Activated CD4-positive, alpha-beta memory T cell treated with anti-CD3 and anti-CD28 coated beads, Interleukin-2, amount 10 ng/mL, durations not matched to agents 7 days and 5 days (primary cell): ENCODE measurements at places on chromosomes 6 and 20. TPM values are rescaled to one million over a fixed set of nuclear protein-coding genes. Genes with fewer than 3 reads are reported as not detected.

DNA sequence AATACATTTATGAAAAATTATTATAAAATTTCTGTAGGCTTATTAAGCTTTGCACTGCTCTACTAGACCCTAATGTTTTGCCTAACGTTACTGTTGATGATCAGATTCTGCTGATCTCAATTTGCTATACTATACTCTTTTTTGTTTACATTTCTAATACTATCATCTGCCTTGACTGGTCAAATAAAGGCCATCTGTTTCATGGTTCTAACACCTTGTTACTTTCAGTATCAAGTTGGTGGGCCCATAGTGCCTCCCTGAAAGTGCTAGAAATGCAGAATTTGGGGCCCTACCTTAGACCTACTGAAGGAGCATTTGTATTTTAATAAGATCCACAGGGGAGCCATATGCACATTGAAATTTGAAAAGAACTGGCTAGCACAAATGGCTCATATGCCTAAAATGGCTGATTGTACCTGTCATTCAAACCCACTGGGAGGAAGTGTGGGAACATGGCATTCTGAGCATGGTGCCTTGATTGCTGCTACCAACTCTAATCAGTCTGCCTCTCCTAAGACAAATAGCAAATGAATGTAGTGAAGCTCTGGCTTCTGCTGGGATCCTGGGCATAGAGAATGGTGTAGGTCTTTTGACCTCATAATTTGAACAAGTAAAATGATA lies 199.1 kb upstream of the BTBD3 start:
- no peaks in the 10 kb centered on the region for H3K36me3 ChIP-seq
- H3K4me1 ChIP-seq = no peaks in the 10 kb centered on the region
- no peaks in the 10 kb centered on the region for H3K27me3 ChIP-seq
- no peak for DNase-seq

Gene CD109
- 13.6 TPM for total RNA-seq

- peak overlapping the region; percentile 78 for H3K27ac ChIP-seq
- H3K36me3 ChIP-seq = peaks cover 2% of the 10 kb centered on the region
- H3K4me1 ChIP-seq = peaks cover 10% of the 10 kb centered on the region
- H3K4me3 ChIP-seq = peak overlapping the region; percentile 65
- no peak for DNase-seq
- peaks cover 19% of the 10 kb centered on the region for H3K27me3 ChIP-seq
Observed at GRCh38 chr6:168035661-168036545, 38.4 kb downstream of the KIF25 start.

DNA sequence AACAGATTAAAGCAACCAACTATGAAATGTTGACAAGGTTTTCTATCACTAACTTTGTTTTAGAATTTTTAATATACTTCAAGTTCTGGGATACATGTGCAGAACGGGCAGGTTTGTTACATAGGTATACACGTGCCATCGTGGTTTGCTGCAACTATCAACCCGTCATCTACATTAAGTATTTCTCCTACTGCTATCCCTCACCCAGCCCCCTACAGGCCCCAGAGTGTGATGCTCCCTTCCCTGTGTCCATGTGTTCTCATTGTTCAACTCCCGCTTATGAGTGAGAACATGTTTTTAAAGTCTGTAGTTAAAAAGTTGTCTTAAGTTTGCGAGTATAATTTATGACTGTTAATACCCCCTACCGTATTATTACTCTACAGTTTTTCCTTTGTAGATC lies 844.3 kb upstream of the MANEA start:
- H3K27me3 ChIP-seq = no peaks in the 10 kb centered on the region
- no peak overlapping the region for H3K27ac ChIP-seq
- H3K4me1 ChIP-seq = no peaks in the 10 kb centered on the region

- DNase-seq = no peak
- H3K4me3 ChIP-seq = no peak overlapping the region
- H3K4me1 ChIP-seq = peaks cover 6% of the 10 kb centered on the region
- no peaks in the 10 kb centered on the region for H3K36me3 ChIP-seq
Observed at GRCh38 chr6:31058128-31058894, 48.0 kb downstream of the MUC22 start.

DNA sequence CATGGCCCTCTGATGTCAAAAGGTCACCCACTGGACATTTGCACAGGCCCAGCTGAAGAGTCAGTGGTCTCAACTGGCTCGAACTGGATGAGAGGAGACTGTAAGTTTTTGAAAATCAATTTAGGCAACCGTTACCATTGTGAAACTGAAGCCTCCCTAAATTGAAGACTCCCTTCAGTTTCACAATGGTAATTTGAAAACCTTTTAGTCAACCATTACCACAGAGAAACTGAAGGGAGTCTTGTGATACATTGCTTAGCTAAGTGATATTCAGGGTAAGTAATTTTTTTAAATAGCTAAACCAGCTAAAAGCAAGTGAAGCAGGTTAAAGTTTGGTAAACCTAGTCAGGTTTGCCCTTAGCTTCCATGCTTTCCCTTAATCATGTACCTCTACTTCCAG lies 197.3 kb upstream of the NT5E start:
- no peak overlapping the region for H3K27ac ChIP-seq
- no peaks in the 10 kb centered on the region for H3K36me3 ChIP-seq
- H3K4me3 ChIP-seq = no peak overlapping the region
- H3K27me3 ChIP-seq = no peaks in the 10 kb centered on the region
- DNase-seq = no peak
- H3K4me1 ChIP-seq = no peaks in the 10 kb centered on the region

Gene ANGPT4
- total RNA-seq = not detected

GRCh38 chr6:82257088-82257774 lies 9.7 kb upstream of the IBTK start:
- H3K4me1 ChIP-seq = no peaks in the 10 kb centered on the region
- DNase-seq = no peak
- no peak overlapping the region for H3K4me3 ChIP-seq
- no peaks in the 10 kb centered on the region for H3K36me3 ChIP-seq
- peaks cover 2% of the 10 kb centered on the region for H3K27me3 ChIP-seq

Gene NKAPL
- total RNA-seq = not detected

DNA sequence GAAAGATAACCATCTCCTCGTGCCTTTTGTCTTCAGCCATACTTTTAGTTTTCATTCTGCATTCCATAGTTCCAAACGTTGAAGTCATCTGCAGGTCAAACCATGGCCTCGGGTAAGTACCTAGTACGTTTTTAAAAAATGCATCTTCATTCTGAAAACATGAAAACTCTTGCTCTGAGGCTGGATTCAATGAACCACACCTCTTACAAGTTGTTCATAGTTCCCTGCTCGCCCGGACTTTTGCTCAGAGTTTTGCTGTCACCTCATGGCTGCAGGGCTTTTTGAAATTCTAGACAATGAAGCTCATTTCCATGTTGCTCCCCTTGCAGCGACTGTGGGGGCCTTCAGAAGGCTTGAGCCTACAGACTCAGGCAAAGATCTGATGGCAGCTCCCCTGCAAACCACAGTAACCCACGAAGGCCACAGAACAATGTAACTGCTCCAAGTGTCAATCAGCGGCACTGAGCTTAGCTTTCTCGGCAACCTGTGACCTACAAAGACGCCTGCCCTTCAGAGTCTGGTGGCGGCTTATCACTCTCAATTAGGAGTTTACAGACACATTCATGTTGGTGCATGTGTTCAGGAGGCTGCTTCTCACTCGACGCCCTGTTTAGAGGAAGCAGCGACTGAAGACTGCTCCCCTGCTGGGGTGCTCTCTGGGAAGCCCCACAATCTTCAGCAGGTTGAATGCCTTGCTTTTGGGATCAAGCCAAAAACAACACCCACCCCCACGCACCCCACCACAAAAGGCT lies 61.2 kb downstream of the FOXC1 start:
- H3K27me3 ChIP-seq = no peaks in the 10 kb centered on the region
- no peak overlapping the region for H3K4me3 ChIP-seq
- no peak overlapping the region for H3K27ac ChIP-seq

Gene SIM1
- 0.08 TPM for total RNA-seq

Gene EYA2
- 0.28 TPM for total RNA-seq

Gene BPIFB2
- total RNA-seq = not detected

Gene XKR7
- not detected for total RNA-seq

DNA sequence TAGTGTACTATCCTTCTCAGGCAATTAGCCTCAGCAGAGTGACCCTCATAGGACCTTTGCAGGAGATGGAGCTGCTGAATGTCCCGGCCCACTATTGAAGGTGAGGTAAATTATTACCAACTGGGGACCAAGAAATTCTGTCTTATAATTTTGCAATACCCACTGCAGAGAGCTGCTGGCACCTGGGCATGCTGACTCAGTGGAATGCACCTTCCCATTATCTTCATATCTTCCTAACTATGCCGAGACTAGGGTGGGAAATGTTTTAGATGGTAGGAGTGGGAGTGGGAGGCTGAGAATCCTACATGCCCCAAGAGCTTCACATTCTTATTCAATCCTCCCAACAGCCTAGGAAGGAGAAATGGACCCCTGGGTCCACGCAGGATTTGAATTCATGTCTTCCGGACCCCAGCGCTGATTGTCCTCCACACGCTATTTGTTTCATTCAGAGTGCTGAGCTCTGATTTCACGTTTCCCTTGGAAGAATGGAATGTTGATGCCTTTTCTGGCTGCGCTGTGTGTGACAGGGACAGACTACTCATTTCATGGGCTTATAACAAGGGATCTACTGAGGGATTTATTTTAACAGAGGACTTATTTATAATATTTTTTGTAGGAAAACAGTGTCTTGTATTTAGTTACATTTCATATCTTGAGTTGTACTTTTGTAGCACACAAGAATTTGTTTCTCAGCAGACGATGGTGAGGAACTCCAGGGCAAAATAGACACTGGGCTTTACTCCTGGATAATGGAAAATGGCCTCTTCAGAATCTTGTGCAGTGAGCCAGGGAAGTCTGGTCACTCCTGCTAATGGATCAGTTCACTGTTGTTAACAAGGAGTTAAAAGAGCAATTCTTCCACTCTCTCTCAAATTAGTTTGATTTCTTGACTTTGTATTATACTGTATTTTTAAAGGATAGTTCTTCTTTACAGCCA lies 66.4 kb downstream of the FYN start:
- peaks cover 87% of the 10 kb centered on the region for H3K4me1 ChIP-seq
- DNase-seq = no peak
- H3K4me3 ChIP-seq = no peak overlapping the region
- peaks cover 22% of the 10 kb centered on the region for H3K36me3 ChIP-seq
- peak overlapping the region; percentile 86 for H3K27ac ChIP-seq

DNA sequence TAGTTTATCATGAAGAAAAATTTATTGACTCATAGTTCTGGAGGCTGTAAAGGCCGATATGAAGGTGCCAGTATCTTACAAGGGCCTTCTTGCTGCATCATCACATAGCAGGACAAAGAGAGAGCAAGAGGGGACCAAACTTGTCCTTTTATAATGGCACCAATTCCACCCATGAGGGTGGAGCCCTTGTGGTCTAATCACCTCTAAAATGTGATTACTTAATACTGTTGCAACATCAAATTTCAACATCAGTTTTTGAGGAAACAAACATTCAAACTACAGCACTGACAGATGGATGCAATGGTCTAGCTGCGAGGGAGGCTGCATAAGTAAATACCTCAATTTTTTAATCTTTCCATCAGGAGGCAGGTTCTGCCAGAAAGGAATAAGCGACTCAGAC lies 76.7 kb upstream of the LAMA2 start:
- peaks cover 1% of the 10 kb centered on the region for H3K27me3 ChIP-seq
- H3K4me3 ChIP-seq = no peak overlapping the region
- H3K27ac ChIP-seq = no peak overlapping the region
- no peak for DNase-seq

- DNase-seq = no peak
- H3K27ac ChIP-seq = no peak overlapping the region
- no peak overlapping the region for H3K4me3 ChIP-seq
- H3K36me3 ChIP-seq = no peaks in the 10 kb centered on the region
- H3K27me3 ChIP-seq = no peaks in the 10 kb centered on the region
Observed at GRCh38 chr6:102064142-102064541, 670.6 kb downstream of the GRIK2 start.

Gene ENPP1
- total RNA-seq = 0.53 TPM

DNA sequence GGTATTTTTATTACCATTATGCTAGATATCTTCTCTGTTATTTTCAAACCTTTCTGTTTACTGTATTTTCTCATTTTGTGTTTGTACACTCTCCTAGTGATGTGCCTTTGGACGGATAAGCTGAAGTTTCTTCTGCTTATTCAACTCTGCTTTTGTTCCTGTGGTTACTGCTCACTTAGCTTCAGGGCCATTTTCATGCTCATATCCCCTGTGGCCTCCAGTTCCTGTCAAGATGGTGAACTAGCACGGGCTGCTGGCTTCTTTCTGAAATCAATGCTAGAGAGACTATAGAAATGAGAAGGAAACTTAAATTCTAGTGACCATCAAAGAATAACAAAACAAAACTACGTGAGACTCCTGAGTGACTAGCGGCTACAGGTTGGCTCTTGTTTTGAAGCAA lies 6.8 kb upstream of the CST8 start:
- no peaks in the 10 kb centered on the region for H3K36me3 ChIP-seq
- peaks cover 4% of the 10 kb centered on the region for H3K27me3 ChIP-seq
- no peak overlapping the region for H3K27ac ChIP-seq
- H3K4me3 ChIP-seq = no peak overlapping the region
- DNase-seq = no peak
- H3K4me1 ChIP-seq = no peaks in the 10 kb centered on the region

DNA sequence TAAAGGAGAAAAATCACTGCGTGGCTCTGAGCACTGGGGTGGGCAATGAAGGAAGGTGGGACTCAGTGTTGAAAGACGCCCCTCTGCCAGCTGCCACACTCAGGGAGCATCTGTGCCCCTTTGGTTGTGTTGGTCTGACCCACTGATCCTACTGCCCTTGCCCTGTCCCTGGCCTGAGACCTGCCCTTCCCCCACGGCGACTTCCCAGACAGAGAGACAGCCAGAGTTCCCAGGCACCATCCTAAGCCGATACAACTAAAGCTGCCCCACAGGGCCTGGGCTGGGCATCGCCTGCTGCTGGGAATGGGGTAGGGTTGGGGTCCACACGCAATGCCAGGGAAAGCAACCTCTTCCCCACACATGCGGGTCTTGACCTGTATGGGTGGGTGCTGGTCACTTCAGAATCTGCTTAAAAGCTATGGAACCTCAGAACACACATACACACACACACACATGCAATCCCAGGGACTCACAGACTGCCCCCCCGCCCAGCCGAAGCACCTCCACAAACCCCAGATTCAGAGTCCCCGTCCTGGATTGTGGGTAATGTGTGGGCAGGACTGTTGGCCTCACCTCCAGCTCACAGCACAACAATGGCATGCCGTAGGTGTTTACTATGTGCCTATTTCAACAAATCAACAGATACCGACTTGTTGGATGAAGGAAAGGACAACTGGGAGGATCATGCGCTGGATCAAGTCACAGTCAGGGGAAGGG lies 10.9 kb upstream of the SPDEF start:
- DNase-seq = no peak
- no peaks in the 10 kb centered on the region for H3K27me3 ChIP-seq
- no peak overlapping the region for H3K27ac ChIP-seq
- no peak overlapping the region for H3K4me3 ChIP-seq
- H3K36me3 ChIP-seq = no peaks in the 10 kb centered on the region

Gene NHLRC1
- total RNA-seq = 0.15 TPM

- H3K27ac ChIP-seq = no peak overlapping the region
- H3K36me3 ChIP-seq = peaks cover 4% of the 10 kb centered on the region
- H3K4me1 ChIP-seq = peaks cover 26% of the 10 kb centered on the region
- no peak overlapping the region for H3K4me3 ChIP-seq
- H3K27me3 ChIP-seq = peaks cover 85% of the 10 kb centered on the region
Observed at GRCh38 chr6:98836962-98837944, 2.9 kb downstream of the POU3F2 start.
